ENCODE measurements at places on chromosomes 6 and 20. TPM values are rescaled to one million over a fixed set of nuclear protein-coding genes. Genes with fewer than 3 reads are reported as not detected.
A peak's percentile ranks its signal among the peaks of the same experiment; 100 is the strongest.

- H3K36me3 ChIP-seq, result no peaks in the 10 kb centered on the region
- no peak overlapping the region for H3K4me3 ChIP-seq
Observed at GRCh38 chr6:47132724-47133123, 90.6 kb upstream of the ADGRF1 start.

DNA sequence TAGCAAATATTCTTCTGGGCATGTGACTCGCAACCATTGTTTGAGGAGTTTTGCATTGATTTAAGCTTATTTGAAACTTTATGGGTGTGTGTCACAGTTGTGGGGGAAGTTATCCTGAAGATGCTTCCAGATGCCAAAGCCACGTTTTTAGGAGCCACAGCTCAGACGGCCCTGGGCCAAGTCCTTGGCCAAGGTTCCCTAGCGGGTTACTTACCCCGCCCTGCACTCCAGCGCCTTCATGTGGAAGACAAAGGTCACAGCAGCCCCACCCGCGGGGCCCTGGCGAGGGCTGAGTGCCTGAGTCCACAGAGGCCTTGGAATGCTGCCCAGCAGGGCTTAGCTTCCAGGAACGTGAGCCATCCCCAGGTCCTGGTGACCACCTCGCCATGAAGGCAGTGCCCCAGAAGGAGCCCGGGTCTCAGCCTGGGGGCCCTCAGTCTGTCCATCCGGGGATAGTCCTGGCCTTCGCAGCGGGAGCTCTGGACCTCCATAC lies 308.3 kb downstream of the CDH4 start:
- H3K4me1 ChIP-seq, result no peaks in the 10 kb centered on the region
- no peaks in the 10 kb centered on the region for H3K36me3 ChIP-seq
- no peak for DNase-seq
- no peaks in the 10 kb centered on the region for H3K27me3 ChIP-seq

- H3K4me1 ChIP-seq, result peaks cover 29% of the 10 kb centered on the region
- peaks cover 5% of the 10 kb centered on the region for H3K27me3 ChIP-seq
- H3K36me3 ChIP-seq, result no peaks in the 10 kb centered on the region
- peak; percentile 86 for DNase-seq
- peak overlapping the region; percentile 86 for H3K27ac ChIP-seq
Observed at GRCh38 chr6:33343953-33344611, 26.5 kb upstream of the ZBTB22 start.

Gene GJA10
- total RNA-seq, result not detected

- H3K36me3 ChIP-seq, result peaks cover 31% of the 10 kb centered on the region
- H3K4me1 ChIP-seq, result peaks cover 44% of the 10 kb centered on the region
- peak; percentile 83 for DNase-seq
- peak overlapping the region; percentile 45 for H3K4me3 ChIP-seq
Observed at GRCh38 chr20:1330075-1330830, 1.3 kb upstream of the SDCBP2 start.

Gene C4B
- total RNA-seq, result 2.9 TPM

- peaks cover 2% of the 10 kb centered on the region for H3K4me1 ChIP-seq
- peaks cover 13% of the 10 kb centered on the region for H3K36me3 ChIP-seq
- no peak overlapping the region for H3K4me3 ChIP-seq
- no peak overlapping the region for H3K27ac ChIP-seq
- no peaks in the 10 kb centered on the region for H3K27me3 ChIP-seq
- DNase-seq, result peak; percentile 16
Observed at GRCh38 chr6:167020206-167020605, 21.0 kb downstream of the CEP43 start.
